ENCODE measurements at places on chromosomes 7 and 10.

GRCh38 chr10:86918022-86918471 lies 39.4 kb downstream of the MMRN2 start:
- no peak for DNase-seq

- DNase-seq, result no peak
These were observed 69.4 kb downstream of the C1GALT1 start for GRCh38 chr7:7251742-7252141.

GRCh38 chr7:91814189-91814588 lies 66.3 kb downstream of the MTERF1 start:
- no peak for DNase-seq

DNA sequence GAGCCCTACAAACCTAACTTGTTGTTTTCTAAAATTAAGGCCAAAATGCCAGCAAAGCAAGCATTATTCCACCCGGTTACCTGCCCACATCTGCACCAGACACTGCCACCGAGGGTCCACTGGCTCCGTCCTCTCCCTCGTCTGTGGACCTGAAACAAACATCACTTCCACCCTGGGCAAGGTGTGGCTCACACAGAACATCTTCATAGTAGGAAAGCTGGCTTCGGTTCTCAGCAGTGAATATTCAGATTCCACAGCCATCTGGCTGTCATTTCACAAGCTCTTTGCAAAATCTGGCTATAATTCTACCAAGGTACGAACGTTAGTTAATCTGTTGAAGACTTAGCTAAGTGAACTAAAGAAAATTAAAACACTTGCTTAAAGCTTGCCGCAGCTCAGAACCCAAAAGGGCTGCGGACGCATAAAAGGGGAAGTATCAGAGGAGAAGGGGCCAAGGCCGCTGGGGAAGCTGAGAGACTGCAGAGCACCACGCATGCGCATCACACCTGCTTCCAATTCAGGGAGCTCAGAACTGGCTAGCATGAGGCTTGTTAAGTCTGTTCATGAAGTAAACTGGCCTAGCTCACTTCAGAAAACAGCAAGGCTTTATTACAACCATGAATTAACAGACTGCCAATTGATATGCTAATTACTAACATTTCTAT lies 46.1 kb downstream of the PTPRN2 start:
- no peak for DNase-seq

- DNase-seq, result no peak
These were observed 49.0 kb upstream of the MTPN start for GRCh38 chr7:136026209-136026608.

GRCh38 chr10:15213461-15213861 lies 45.0 kb upstream of the NMT2 start:
- DNase-seq, result no peak

- no peak for DNase-seq
These were observed 72.6 kb downstream of the COPG2 start for GRCh38 chr7:130595986-130596385.

DNA sequence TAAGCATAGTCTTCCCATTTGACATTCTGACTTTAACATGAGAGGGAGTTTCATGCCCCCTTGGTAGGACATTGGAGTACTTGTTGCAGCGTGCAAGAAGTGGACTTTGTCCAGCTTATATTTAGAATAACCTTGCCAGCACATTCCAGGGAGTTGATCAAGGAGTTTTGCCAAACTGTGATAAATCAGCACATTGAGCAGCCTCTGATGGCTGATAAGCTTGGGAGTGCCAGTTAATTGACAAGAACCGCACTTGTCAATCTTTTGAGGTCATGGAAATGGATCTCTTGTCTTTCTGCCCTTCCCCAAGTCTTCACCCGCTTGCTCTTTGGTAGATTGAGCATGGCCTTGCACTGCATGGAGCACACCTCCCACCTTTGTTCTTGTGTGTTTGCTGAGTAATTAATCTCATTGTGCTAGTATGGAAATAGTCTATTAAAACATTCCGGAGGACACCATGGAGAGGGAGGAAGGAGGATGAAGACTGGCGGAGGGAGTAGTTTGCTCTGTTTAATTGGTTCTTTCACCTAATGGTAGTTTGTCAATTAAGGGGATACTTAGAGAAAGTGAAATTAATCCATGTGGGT lies 668.5 kb upstream of the GALNT17 start:
- DNase-seq, result no peak

DNA sequence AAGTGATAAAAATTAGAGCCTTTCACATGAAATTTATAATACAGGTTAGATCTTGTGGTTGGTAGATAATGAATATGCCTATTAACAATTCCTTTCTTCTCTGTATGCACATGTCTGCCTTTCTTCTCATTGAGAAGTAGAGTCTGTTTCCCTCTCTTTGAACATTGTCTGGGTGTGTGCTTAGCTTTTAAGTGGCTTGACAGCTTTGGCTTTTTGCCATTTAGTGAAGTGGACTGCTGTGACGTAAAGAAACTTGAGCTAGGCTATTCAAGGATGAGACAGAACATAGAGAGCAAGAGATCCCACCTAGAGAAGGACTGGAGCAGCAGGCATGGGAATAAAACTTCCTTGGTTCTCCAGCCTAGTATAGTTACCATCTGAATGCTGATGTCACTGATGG lies 996.7 kb upstream of the CELF2 start:
- no peak for DNase-seq

DNA sequence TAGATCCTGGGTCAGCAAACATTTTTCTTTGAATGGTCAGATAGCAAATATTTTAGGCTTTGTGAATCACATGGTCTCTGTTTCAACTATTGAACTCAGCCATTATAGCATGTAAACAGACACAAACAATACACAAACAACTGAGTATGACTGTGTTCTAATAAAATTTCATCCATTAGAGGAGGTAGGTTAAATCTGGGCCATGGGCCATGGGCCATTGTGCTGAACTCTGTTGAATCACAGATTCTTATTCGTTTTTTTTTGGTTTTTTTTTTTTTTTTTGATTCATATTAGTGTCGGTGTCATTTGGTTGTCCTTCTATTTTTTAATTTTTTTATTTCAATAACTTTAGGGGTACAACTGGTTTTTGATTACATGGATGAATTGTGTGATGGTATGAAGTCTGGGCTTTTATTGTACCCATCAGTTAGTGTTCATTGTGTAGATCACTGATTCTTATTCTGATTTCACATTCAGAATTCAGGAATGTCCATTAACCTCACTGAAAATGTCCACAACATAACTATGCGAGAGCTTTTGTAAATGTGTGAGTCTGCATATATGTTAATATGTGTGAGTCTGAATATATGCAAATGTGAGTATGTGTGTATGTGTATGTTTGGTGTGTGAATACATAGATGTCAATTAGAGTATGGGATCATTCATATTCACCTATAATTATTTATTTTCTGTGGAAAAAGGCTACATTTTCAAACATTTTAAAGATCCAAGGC lies 443.7 kb upstream of the GRM3 start:
- no peak for DNase-seq

DNA sequence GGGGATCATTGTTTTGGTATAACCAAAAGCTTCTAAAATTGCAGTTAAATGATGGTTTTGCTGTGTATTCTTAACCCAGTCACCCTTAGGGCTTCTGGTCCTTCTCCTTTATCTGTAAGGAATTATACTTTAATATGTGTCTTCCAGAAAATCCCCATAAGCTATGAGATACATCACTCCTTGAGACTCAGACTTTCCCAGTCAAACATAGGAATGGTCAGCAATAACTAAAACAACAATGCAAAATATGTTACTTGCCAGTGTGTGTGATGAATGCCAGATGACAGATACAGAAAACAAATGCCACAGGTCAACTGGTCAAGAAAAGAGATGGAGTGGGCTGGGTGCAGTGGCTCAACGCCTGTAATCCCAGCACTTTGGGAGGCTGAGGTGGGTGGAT lies 10.1 kb downstream of the ADD3 start:
- DNase-seq, result no peak

DNA sequence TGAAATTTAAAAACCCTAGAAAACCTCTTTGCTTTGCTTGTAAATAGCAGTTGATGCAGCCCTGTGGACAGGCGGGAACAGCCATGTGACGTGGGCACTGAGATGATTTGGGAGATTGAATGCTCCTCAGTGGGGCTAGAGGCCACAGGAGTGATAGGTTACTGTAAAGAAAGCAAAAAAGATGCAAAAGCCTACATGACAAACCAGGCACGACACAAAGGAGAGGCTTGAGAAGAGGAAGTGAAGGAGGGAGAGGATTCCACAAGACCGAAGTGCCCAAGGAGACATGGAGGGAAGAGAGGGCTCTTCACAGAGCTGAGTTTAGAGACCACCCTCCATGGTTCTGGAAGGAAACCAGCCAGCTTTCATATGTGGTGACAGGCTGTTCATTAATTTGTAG lies 25.7 kb downstream of the IKZF1 start:
- no peak for DNase-seq

GRCh38 chr10:108787932-108788331 lies 1135.4 kb downstream of the XPNPEP1 start:
- DNase-seq, result no peak

DNA sequence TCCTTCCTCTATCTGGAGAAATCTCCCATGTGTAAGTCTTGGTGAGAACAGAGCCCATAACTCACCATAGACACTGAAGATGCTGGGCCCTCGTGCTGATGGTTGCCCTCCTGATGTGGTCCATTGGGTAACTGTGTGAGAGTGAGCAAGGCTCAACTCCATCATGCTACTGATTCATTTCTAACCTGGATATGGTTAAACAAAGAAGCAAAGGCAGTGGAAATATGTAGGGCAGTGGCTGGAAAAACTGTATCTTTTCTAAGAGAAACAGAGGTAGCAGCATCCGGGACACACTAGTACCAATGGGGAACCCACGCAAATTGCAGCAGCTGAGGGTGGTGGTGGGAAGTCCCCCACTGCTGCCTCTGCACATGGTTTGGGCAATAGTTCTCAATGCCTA lies 221.7 kb downstream of the KLF6 start:
- DNase-seq, result no peak

DNA sequence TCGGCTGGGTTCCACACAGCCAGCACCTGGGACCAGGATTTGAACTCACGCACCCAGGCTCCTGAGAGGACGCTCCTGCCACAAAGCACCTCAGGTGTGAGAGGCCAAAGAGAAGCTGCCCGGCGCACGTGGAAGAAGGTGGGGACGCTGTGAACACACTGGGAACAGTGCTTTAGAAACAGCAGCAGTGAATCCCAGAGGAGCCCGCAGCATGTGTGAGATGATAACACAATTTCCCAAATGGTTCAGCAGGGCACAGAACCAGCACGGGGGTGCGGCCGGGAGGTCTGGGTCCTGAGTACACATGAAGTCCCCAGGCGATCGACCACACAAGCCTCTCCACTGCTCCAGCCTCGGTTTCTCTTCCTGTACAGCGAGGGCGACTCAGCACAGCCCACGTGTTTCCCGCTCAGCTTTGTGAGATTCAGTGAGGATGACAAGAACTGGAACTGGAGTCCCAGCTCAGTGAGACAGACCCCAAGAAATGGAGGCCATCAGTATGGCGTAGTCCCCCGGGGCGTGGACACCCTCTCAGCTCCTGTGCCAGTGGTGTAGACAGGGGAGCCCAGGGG lies 188.3 kb downstream of the MAD1L1 start:
- DNase-seq, result no peak

DNA sequence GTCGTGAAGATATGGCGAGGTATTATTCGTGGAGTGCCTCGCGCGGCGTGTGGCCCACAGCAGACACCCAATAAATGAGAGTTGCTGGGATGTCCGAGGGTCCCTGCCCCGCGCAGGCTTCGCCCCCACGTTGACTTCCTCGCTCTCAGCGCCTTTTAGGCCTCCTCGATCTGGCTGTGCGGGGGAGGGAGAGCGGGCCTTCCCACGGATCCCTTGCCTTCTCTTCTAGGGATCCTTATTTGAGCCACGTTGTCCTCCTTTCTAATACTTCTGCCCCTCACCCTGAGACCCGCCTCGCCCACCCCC lies 660 bp downstream of the VCL start:
- no peak for DNase-seq

GRCh38 chr10:48255722-48256121 lies 18.8 kb downstream of the FRMPD2 start:
- no peak for DNase-seq

DNA sequence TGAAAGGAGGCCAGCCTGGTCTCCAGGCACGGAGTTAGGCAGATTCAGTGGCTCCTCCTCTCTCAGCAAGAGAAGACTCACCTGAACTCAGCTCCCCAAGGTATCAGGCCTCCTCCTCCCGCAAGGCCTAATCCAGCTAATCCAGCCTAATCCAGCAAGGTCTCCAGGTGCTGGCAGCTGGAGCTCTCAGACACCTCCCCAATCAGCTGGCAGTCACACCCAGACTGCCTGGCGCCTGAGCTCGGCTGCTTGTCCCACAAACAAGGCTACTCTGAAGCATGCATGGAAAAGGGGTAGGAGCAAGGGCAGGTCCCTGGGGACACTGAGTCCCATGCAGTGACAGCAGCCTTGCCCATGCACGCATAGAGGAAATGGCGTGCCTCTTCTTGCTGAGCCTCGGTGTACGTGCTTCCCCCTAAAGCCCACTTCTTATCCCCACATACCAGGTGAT lies 3.3 kb upstream of the OPN4 start:
- no peak for DNase-seq

- DNase-seq, result no peak
These were observed 40.6 kb downstream of the OSBPL3 start for GRCh38 chr7:24939416-24939815.

GRCh38 chr7:103048833-103049232 lies 25.8 kb downstream of the FBXL13 start:
- no peak for DNase-seq

DNA sequence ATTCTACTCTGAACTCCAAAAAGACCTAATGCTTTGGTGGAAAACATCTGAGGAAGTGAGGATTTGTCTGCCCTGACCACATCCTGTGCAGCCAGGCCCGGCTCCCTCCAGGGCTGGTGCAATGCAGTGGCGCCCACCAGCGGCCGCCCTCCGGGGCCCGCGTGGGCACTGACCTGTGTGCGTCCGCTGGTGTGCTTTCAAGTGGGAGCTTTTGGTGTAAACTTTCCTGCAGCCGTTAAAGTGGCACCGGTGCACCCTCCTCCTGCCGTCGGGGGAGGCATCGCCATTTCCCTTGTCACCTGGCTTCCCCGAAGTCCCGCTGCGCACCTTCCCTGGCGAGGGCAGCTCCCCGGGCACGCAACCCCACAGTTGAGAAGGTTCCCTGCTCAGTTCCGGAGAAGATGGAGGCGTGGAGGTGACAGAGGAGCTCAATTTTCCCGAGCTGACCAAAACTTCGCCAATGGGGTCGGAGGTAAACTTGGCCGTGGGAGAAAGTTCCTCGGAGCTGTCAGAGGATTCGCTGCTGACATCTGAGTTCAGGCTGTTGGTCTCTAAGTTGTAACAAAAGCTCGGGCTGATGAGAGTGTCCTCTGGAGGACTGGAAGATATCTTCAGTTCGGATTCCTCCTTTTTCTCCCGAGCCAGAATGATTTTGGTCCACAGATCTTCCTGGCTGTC lies 3.4 kb downstream of the KLF6 start:
- DNase-seq, result no peak

DNA sequence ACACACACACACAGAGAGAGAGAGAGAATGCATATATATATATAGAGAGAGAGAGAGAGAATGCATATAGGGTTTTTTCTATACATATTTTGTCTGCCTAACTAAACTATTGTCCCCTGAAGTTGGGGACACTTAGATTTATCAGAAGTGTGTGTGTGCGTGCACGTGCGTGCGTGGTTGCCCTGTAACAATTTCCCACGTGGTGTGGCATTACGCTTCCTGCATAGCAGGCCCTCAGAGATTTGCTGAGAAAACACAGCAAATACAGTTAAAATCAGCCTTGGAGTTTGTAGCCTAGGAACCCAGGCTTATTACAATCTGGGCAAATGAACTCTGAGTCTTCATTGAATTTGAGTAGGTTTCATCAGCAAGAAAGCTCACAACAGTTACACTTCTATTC lies 14.7 kb downstream of the RNF32 start:
- no peak for DNase-seq

Data from stimulated activated CD8-positive, alpha-beta memory T cell treated with anti-CD3 and anti-CD28 coated beads, Interleukin-7, amount 100 ng/mL, for 1 hour (primary cell).